GDM1 (cell line): ENCODE measurements at places on chromosomes 16 and 17.

- DNase-seq: no peak
These were observed 209.3 kb downstream of the FTO start for GRCh38 chr16:53913099-53913870.

DNA sequence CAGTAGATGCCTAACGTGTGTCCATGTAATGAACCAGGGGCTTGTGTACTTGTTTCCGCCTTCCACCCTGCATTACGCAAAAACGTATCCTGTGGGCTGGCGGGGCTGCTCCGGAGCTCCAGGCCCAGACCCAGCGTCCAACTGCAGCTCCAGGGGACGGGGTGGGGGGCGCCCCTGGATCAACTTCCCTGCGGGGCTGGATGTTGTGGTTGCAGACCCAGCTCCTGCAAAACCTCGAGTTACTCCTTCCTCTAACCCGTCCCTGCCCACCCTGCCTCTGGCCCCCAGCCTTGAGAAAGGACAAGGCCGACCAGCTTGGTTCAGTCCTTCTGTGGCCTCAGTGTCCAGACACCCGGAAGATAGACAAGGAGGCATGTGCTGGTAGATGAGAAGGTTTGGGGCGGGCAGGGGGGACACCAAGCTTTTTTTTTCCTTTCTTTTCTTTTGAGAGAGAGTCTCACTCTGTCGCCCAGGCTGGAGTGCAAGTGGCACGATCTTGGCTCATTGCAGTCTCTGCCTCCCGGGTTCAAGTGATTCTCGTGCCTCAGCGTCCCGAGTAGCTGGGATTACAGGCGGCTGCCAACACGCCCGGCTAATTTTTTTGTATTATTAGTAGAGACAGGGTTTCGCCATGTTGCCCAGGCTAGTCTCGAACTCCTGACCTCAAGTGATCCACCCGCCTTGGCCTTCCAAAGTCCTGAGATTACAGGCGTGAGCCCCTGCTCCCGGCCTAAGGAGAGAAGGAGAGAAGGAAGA, 731 bp upstream of the EXOC7 start:
- no peak for DNase-seq

GRCh38 chr16:54633943-54634362, 296.7 kb upstream of the IRX5 start:
- no peak for DNase-seq

GRCh38 chr16:50323335-50324011, 45.3 kb downstream of the BRD7 start:
- no peak for DNase-seq

DNA sequence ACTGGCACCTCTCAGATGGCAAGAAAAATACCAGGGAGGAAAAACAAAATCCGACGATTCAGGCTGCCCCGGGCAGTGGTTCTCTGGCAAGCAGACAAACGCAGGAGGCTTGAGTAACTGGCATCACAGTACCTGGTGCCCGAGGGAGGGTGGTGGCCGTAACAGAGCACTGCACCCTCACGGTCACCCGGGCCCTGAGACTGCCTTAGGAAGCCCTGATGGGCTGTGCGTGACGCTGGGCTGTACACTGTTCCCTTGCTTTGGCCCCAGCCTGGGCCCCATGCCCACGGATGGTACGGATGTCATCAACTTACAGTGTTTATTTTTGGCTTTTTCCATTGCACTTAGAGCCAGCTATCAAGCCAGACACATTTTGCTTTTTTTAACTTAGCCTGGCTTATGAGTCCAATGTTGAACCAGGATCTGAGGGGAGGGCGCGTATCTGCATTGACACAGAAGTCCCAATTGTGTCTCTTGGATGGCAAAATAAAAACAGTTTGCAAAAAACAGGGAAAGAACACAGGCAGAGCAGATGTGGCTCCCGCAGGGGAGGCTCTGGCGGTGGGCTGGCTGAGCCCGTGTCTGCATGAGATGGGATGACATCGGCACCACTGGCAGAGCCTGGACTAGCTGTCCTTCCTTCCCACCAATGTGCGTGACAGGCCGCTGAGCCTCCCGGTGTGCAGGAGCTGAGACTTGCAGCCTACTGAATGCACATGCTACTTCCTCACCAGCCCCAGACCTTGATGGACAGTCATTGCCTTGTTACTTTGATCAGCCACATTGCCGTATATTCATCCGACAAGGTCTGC, 287.7 kb downstream of the FOXL1 start:
- no peak for DNase-seq

- no peak for DNase-seq
These were observed 166.3 kb downstream of the MSI2 start for GRCh38 chr17:57422574-57423164.

DNA sequence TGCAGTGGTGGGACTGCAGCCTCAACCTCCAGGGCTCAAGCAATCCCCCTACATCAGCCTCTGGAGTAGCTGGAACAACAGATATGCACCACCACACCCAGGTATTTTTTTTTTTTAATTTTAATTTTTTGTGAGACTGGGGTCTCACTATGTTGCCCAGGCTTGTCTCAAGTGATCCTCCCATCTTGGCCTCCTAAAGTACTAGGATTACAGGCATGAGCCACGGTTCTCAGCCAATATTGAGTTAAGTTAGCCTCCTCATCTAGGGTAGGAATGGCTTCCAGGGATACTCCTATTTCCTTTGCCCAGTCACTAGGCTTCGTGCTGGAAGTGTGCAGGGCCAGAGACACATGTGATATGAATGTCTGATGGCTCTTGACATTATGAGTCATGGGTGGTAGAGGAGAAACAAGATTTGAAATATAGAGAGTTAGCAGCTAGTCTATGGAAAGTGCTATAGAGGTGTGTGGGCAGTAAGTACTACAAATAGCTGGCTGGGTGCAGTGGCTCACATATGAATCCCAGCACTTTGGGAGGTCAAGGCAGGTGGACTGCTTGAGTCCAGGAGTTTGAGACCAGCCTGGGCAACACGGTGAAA, 8.0 kb upstream of the HES7 start:
- no peak for DNase-seq

DNA sequence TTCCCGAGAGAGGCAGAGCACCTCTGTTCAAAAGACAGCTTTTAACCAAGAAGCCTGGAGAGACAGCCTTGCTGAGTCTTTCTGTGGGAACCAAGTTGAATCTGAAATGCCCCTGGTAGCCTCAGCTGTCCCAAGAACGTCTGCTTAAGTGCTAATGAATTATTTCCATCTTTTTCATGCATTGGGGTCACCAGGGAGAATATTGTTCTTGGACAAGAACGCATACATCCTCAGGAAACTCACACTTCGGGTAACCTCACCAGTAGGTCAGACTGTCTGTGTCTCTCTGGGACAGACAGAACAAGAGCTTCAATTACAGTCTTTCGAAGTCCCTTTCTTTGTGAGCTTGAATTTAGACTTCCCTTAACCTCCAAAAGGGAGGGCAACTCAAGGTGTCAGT, 134.6 kb upstream of the ADAMTS18 start:
- no peak for DNase-seq

DNA sequence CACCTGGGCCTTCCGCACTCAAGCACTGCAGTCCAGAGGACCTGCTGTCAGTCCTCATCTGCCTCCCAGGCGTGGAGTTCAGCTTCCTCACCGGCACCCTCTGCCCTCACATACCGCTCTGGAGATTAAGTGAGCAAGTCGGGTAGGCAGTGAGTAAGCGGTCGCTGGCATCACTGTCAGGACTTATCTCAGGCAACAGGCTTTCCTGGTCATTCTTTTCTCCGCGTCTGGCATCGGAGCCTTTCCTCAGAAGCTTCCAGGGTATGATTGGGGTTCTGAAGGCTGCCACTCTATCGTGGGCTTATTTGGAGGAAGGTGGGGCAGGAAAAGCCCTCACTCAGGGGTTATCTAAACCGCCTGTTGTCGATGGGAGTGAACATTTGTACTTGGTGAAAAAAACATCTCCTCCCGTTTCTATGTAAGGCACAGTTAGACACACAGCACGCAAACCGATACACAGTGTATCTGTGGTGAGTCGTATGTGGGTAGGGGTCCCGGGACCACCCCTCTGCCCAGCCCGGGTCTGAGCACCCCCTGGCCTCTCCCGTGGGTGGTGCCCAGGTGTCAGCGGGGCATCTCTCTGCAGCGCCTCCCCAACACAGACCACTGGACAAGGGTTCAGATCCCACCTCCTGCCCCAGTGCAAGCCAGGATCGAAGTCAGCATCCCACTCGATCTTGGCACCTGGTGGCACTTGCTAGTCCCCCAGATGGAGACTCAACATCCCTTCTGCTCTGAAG, 92.5 kb upstream of the PLCG2 start:
- DNase-seq: no peak

GRCh38 chr16:72991211-72991610, 56.7 kb downstream of the ZFHX3 start:
- no peak for DNase-seq

GRCh38 chr17:81213978-81214377, 8.8 kb downstream of the CEP131 start:
- no peak for DNase-seq

GRCh38 chr17:80946449-80946848, 45.2 kb upstream of the CHMP6 start:
- DNase-seq: no peak

DNA sequence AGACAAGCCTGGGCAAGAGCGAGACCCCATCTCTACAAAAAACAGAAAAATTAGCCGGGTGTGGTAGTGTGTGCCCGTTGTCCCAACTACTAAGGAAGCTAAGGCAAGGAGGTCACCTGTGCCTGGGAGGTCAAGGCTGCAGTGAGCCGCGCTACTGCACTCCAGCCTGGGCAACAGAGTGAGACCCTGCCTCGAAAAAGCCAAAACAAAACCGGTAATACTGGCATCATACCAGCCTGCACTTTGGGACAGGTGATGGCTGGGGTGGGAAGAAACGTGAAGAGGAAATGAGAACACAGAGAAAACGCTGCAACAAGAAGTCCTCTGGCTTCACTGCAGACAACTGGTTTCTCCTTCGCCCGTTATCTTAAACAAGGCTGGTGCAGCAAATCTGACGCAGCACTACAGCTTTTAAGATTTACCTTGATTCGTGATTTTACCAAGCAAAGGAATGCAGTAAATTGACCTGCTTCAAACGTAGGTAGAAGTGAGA, 725 bp upstream of the CASC3 start:
- DNase-seq: no peak

GRCh38 chr17:73984941-73985340, 218.5 kb upstream of the RPL38 start:
- DNase-seq: peak; percentile 8

GRCh38 chr16:84205976-84206691, 15.2 kb downstream of the ADAD2 start:
- no peak for DNase-seq

- no peak for DNase-seq
These were observed 293.8 kb downstream of the FOXL1 start for GRCh38 chr16:86872131-86872530.

- no peak for DNase-seq
These were observed 78.4 kb downstream of the ABCC1 start for GRCh38 chr16:16027728-16028310.

DNA sequence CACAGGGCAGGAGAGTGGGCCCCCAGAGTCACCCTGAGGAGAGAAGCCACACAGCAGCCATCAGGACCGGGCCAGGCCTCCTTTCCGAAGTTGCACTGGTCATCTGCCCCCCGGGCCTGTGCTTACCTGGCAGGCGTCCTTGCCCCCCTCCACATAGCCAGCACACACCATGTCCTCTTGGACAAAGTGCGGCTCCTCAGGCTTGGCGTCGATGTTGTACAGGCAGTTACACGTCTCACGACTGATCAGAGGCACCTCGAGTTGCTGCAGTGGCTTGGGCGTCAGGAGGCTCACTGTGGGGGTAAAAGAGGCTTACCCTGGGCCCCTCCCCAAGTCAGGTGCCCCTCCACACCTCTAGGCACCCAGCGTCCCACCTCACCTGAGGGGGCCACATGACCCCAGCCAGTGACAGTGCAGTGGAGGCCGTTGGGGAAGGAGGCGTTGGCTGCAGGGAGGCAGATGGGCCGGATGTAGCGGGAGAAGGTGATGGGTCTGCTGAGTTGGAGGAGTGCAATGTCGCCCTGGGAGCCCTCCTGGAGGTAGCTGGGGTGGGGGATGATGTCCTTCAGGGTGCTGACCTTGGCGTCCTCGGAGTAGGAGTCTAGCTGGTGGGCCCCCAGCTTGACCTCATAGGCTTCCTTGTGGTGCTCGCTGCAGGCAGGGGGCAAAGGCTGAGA, 3.1 kb downstream of the PRSS8 start:
- DNase-seq: no peak

DNA sequence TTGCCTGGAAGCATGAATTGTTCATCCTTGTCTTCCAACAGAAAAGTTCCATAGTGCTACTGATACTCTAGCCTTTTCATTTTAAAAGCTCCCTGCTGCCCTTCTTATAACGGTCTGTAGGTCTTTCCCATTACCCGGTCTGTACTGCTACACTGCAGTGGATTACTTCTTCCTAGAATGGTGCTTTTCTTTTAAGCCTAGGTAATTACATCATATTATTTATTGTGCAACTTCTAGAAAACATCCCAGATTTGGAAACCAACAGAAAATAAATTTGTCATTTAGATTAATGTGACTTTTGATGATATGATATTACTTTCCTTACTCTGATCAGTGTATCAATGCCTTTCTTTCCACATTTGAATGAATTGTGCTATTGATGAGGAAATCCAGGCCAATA, 199.4 kb downstream of the TANC2 start:
- no peak for DNase-seq

DNA sequence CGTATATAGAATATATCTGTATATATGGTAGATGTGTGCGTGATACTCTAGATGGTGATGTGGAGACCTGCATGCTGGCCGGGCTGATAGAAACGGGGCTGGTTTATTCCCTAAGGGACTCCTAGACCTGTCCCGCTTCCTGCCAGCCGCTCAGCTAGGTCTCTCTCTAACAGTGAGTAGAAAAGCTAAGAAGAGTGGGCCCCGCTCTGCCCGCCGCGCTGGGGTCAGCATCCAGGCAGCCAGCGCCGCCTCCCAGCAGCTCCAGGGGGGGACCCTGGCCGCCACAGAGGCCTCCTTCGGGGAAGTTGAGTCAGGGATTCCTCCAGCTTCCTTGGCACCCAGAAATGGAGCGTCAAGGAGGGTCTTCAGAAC, 9.4 kb downstream of the CYGB start:
- no peak for DNase-seq

- DNase-seq: no peak
These were observed 8.7 kb downstream of the CD300LB start for GRCh38 chr17:74522381-74523105.

DNA sequence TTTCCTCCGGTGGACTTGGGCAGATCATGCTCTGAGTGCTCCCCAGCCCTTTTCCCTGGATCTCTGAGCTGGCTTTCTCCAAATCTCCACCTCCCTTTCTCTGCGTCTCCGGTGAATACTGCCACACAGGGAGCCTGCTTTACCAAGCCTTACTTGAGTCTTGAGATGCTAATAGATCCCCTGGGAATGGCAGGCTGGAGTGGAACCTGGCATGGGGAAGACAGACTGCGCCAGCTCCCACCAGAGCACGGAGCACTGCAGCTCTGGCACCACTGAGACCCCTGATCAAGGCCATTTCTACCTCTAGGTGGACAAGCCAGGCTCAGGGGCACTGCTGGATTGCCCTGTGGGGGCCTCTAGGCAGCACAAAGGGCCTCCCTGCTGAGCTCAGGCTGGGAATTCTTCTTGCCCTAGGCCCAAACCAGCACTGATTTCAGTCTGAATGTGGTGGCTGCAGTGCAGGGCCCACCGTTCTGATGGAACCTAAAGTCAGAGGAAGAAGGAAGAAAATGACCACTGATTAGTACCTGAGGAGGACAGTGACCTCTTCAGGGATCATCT, 74.3 kb upstream of the CRHR1 start:
- no peak for DNase-seq

- DNase-seq: no peak
These were observed 28.9 kb upstream of the GSE1 start for GRCh38 chr16:85584267-85584666.

- peak; percentile 38 for DNase-seq
These were observed 584 bp upstream of the STAT5B start for GRCh38 chr17:42276609-42277341.
